ENCODE measurements at places on chromosomes 4 and X.
A peak's percentile ranks its signal among the peaks of the same experiment; 100 is the strongest.

DNA sequence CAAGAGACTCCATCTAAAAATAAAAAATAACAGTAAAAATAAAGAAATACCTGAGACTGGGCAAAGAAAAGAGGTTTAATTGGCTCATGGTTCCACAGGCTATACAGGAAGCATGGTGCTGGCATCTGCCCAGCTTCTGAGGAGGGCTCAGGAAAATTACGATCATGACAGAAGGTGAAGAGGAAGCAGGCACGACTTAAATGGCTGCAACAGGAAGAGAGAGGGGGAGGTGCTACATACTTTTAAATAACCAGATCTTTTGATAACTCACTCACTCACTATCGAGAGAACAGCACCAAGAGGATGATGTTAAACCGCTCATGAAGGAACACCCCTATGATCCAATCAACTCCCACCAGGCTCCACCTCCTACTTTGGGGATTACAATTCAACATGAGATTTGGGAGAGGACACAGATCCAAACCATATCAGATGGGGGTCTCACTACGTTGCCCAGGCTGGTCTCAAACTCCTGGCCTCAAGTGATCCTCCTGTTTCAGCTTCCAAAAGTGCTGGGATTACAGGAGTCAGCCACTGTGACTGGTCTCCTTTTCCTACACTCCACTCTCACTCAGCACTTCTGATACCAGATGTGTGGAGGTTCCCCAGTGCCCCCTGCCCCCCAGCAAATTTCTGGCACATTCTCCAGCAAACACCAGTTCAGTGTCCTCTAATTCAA lies 11.9 kb upstream of the ZNF157 start:
- no peak for DNase-seq

DNA sequence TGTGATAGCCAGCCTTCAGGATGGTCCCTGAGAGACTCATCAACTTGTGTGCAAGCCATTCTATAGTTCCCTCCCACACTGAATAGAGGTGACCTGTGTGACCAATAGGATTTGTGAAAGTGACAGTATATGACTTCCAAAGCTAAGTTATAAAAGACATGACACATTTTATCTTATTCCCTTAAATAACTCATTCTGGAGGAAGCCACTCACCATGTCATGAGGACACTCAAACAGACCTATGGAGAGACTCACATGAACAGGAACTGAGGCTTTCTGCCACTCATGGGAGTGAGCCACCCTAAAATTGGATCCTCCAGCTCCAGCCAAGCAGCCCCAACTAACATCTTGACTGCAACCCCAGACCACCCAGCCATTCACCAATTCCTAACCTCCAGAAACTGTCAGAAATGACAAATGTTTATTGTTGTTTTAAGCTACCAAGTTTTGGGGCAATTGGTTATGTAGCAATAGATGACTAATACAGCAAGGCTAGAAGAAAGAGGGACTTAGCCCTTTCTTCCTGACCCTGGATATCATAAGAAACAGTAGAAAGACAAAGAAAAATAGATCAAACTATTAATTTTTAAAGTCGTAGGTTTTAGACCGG lies 9.0 kb upstream of the CHIC2 start:
- DNase-seq, result no peak

DNA sequence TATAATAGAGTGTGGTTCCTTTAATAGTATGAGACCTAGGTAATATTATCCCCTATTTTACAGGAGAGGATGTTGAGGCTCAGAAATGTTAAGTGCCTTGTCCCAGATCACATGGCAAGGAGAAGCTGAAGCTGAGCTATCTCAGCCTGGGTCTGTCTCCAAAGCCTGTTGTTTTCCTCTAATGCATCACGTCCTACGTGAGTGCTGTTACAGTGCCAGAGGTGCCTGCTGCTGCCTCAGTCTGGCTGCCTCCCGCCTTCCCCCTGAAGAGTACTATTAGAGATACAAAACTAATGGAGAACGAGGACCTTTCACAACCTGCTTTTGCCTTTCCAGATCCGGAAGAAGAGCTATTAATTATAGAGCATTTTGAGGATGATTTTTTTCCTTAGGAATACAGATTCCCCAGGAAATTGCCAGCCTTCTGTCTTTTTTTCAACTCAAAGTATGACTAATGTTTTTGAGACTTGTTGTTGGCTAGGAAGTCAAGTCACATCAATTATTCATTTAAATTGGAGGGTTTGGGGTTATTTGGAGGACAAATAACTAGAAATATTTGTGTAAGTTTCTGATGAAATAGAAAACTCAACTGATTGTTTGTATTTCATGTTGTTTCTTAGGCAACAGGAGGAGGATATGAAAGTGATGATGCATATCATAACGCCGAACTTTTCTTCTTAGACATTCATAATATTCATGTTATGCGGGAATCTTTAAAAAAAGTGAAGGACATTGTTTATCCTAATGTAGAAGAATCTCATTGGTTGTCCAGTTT lies 43.9 kb upstream of the MTMR1 start:
- DNase-seq, result no peak

- DNase-seq, result no peak
Measured at GRCh38 chrX:103630171-103630511, 1.4 kb downstream of the TCEAL1 start.

GRCh38 chr4:155759372-155760252 lies 791 bp downstream of the GUCY1B1 start:
- peak; percentile 76 for DNase-seq

GRCh38 chrX:17376431-17377077 lies 1.6 kb downstream of the NHS start:
- DNase-seq, result no peak

GRCh38 chr4:92514627-92515026 lies 210.9 kb downstream of the GRID2 start:
- DNase-seq, result no peak

GRCh38 chrX:42783451-42783850 lies 5.5 kb upstream of the PPP1R2C start:
- DNase-seq, result no peak

DNA sequence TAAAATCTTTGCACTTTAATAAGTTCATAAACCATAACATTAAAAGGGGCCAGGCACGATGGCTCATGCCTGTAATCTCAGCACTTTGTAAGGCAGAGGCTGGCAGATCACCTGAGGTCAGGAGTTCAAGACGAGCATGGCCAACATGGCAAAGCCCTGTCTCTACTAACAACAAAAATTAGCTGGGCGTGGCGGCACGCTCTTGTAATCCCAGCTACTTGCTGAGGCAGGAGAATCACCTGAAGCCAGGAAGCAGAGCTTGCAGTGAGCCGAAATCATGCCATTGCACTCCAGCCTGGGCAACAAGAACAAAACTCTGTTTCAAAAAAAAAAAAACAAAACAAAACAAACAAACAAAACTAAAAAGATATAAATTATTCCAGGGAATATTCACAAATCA lies 595.2 kb upstream of the LCORL start:
- no peak for DNase-seq

GRCh38 chr4:153119626-153120025 lies 84.6 kb upstream of the TRIM2 start:
- no peak for DNase-seq

DNA sequence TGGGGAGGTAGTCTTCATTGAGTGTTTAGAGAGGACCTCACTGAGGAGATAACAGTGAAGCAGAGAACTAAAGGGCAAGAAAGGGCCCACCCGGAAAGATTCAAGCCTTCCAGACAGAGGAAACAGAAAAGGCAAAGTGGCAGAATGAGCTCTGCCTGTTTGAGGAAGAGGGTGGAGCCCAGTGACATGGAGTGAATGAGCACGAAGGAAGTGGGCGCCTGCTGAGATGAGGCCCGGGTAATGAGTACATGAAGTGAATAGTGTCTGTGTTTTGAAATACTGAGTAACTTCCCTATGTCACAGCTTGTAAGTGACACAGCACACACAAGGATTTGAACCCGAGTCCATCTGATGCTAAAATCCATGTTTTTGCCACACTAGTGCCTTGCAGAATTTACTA lies 32.5 kb upstream of the TLR2 start:
- no peak for DNase-seq

DNA sequence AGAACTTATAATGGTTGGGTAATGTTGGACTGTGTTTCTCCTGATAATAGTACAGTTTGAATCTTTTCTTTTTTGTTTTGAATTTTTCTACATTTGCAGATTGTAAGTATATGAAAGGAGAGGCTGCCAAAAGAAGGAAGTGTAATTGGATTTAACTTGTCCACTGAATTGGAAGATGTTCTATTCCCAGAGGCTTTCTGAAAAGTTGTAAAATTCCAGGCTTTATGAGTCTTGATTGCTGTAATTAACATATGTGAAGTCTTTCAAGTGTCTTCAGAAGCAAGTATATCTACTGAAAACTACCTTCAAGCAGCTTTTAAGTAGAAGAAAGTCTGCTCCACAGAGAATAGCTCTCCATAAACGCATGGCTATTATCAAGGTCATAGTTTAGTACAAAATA lies 2456.4 kb downstream of the PCDH7 start:
- DNase-seq, result no peak

- DNase-seq, result no peak
Measured at GRCh38 chr4:174256277-174256713, 27.2 kb downstream of the FBXO8 start.

GRCh38 chr4:167003326-167003725 lies 231.0 kb downstream of the SPOCK3 start:
- DNase-seq, result no peak

Data from hindlimb muscle (tissue), 1 donor.